Fibroblast of skin of left biceps (primary cell): ENCODE measurements at places on chromosomes 2 and 18.

DNA sequence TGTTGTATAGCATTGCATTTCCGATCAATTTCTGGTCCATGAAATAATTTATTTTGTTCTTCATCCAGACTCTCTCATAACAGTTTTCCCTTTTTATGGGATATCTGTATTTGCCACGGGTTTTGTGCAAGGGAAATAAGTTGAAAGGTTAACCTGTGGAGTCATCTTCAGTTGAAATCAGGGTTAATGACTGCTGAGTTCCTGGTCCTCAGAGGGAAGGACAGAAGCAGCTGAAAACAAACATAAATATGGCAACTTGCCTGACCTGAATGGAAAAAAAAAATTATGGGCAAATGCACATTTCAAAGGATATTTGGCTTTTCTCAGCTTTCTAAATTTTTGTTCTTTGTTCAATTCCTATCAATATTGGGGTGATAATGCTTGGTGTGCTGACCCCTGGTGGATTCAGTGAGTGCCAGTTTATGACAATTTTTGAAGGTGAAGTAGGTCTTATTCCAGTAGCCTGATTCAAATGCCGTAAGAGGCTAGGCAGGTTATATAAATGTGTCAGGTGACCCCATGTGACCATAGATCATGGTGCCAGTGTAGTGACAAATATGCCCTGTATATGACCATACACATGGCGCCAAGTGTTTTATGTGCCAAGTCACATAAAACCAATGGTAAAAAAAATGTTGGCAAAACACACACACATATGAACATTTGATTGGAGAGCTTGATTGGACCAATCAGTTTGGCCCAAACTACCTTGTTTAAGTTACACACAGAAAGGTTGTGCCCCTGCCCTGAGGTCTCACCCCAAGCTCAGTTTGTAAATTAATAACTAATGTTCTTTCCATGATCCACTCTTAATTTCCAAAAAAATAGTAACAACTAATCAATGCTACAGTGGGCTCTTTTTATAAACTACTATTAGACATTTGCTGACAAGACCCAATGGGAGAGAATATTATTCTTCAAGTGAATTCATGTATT lies 47.6 kb upstream of the FAM124B start:
- DNase-seq, result no peak

DNA sequence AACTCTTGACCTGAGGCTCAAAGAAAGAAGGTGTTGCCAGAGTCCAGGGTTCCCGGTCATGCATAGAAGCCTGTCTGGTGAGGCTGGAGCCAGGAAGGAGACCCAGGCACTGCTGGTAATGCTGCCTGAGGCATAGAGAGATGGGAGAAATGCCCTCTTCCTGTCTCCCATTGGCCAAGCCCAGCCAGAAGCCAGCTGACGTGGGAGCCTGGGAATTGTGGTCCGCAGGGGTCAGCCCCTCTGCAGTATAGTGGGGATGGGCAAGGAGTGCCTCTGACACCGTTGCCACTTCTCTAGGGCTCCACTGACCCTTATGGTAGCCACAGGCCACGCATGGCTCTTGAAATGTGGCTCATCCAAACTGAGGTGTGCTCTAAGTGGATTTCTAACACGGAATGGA lies 95.7 kb downstream of the CTIF start:
- DNase-seq, result no peak

DNA sequence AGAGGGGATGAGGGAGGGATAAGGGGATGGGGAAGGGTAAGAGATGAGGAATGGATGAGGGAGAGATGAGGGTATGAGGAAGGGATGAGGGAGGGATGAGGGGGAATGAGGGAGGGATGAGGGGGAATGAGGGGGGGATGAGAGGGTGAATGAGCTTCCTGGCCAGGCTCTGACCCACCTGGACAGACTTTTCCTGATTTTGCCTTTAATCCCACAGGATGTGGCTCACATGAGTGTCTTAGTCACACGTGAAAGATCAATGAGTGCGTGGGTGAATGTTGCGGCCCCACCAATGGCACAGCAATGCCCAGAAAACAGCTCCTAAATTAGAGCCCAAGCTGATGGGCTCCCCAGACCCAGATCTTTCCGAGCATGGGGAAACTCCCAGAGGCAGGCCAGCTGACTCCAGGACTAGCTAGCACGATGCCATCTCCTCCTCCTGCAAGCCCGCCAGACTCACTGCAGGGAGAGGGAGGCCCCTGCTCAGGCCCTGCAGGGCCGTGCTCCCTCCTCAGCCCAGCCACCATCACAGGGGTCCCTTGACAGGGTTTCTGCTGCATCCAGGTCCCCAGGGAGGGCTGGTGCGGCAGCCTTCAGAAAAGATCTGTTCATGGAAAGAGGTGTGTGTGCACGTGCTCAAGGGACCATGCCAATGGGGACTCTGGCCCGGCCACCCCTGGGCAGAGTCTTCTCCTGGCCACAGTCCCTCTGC lies 41.4 kb downstream of the AQP12A start:
- DNase-seq, result no peak

DNA sequence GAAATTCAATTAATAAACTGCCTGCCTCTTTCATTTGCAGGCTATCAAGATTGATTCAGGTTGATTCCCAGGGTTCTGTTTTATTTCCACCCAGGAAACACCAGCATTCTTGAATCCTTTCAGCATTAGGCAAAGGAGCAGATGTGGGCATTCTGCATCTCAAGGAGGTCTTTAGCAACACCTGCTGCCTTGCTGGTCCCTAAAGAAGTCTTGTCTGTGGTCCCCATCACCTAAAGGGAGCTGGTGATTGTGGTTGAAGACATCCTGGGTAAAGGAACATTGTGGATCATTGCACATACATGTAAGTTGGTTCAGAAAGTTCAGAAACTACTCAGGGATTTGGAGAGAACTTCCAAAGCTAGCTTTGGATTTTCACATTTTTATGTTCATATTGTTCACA lies 78.3 kb downstream of the EVA1A start:
- DNase-seq, result no peak

DNA sequence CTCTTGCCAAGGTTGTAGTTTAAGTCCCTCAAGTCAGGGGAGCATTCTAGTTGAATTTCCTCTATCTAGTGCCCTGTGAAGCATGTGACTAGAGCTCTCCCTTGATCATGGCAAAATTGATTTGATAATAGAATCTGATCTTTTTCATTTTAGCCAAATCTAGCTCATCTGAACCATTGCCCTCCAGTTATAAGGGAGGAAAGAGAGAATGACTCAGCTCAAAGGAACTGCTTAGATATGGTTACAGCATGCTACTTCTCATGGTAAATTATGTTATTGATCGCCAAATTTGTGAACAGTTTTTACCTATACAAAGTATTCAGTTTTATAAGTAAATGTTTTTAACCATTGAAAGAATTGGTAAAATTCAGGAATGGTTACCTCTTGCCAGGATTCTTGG lies 100.8 kb downstream of the GPR39 start:
- no peak for DNase-seq
